ENCODE measurements at places on chromosomes 16 and 17.

DNA sequence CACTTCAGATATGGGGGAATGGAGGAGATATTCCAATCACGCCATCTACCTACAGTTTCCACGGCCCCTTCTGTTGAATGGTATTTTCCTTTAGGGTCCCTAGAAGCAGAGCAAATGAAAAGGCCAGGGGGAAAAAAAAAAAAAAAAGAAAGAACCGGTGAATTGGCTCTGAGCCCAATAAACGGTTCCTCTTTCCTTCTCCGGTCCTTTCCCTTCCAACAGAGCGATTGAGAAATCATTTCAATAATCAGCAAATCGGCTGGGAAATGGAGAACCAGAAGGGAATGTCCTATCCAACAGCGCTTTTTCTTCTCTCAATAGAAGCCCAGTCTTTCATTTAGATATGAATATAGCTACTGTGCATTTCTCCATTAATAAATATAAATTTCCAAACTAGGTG lies 26.8 kb upstream of the HOXB13 start:
- DNase-seq = no peak

GRCh38 chr16:57714047-57714446 lies 19.4 kb downstream of the DRC7 start:
- DNase-seq = no peak

DNA sequence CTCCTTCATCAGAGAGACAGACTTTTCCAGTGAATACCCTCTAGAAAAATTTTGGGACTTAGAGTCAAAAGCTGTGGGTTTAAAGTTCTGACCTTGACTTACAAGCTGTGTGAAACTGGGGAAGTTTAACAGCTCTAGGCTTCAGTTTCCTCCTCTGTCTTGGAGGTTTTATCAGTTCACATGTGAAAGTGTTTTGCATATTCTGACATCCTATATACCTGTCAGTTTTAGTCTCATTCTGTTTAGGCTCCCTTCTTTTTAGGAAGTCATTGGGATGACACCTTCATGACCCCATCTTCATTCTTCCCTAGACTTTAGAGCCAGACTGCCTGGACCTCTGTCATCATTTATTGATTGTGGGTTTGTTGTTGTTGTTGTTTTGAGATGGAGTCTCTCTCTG lies 44.4 kb downstream of the YPEL2 start:
- no peak for DNase-seq

DNA sequence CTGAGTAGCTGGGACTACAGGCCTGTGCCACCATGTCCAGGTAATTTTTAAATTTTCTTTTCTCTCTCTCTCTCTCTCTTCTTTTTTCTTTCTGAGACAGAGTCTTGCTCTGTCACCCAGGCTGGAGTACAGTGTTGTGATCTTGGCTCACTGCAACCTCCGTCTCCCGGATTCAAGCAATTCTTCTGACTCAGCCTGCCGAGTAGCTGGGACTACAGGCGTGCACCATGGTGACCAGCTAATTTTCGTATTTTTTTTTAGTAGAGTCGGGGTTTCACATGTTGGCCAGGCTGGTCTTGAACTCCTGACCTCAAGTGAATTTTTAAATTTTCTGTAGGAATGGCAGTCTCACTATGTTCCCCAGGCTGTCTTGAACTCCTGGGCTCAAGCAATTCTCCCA lies 11.1 kb upstream of the ZNF652 start:
- DNase-seq = no peak

GRCh38 chr16:3304370-3304769 lies 860 bp downstream of the TIGD7 start:
- no peak for DNase-seq

GRCh38 chr17:38604479-38605403 lies 1.0 kb downstream of the SRCIN1 start:
- DNase-seq = no peak

- DNase-seq = no peak
These were observed 2.8 kb upstream of the RAPGEFL1 start for GRCh38 chr17:40174514-40174913.

GRCh38 chr17:7867881-7868329 lies 10.1 kb downstream of the CYB5D1 start:
- no peak for DNase-seq

GRCh38 chr16:88692861-88693260 lies 6.6 kb upstream of the SNAI3 start:
- DNase-seq = no peak

- no peak for DNase-seq
These were observed 89.0 kb downstream of the C17orf67 start for GRCh38 chr17:56744721-56745120.

- no peak for DNase-seq
These were observed 19.2 kb downstream of the MXRA7 start for GRCh38 chr17:76691379-76692191.

DNA sequence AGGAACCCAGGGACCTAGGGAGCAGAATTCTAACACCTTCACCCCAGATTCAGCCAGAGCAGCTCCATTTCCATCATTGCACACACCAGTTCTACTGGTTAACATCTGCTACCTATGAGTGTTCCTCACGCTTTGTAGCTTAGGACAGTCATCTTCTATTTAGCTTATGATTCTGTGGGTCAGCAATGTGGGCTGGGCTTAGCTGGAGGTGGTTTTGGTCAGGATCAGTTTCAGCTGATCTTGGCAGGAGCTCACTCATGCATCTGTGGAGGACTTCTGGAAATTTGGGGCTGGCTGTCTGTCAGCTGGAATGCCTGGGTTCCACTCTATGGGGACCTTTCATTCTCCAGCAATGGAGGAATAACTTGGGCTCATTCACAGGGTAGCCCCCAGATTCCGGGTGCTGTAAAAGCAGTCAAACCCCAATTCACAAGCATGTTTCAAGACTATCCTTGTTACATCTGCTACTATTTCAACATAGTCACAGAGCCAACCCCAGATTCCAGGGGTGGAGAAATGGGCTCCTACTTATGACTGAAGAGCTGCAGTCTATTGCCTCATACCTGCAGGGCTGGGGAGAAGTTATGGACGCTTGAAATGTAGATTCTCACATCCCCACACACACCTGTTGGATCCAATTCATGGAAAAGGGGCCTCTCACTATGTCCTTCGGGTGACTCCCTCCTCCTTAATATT lies 3.4 kb upstream of the HP start:
- DNase-seq = no peak

DNA sequence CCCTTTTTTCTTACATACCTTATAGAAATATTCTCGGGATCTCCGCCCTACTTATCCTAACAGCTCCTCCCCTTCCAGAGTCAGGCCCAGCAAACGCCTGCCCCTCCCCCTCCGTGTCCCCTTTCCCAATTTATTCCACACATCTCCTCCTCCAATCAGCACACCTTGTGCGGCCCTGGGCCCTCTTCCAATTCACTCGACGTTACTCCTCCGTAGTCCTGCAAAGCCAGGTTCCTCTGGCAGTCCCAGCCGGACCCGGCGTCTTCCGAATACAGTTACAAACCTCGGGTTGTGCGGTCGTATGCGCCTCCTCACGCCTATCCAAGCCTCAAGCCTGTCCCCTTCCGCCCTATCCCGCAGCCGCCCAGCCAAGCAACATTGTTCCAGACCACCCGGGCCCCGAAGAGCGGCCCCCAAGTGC lies 677 bp downstream of the CBX1 start:
- DNase-seq = no peak

GRCh38 chr16:47715442-47716083 lies 254.4 kb downstream of the PHKB start:
- no peak for DNase-seq
